ENCODE measurements at places on chromosomes 12 and 14.

DNA sequence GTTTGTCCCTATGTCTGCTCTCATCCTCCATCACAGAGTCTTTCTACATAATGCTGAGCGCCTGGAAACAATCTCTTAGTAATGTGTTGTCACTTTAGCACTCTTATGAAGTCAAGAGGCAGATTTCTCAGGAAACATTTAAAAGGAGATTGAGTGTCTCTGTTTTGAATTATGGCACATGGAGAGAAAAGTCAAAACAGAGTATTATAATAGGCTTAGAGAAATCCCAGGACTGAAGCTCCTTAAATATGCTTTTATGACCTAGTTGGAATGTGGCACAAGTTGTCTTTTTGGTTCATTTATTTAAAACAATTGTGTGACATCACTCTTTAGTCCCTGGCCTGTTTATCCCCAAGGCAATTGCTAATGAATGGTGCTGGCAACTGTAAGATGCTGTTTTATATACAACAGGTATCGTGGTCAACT is 117.8 kb upstream of the HIF1A start:
- DNase-seq = no peak

- peak; percentile 30 for DNase-seq
Measured at GRCh38 chr14:92105893-92106142, 564 bp downstream of the ATXN3 start.

DNA sequence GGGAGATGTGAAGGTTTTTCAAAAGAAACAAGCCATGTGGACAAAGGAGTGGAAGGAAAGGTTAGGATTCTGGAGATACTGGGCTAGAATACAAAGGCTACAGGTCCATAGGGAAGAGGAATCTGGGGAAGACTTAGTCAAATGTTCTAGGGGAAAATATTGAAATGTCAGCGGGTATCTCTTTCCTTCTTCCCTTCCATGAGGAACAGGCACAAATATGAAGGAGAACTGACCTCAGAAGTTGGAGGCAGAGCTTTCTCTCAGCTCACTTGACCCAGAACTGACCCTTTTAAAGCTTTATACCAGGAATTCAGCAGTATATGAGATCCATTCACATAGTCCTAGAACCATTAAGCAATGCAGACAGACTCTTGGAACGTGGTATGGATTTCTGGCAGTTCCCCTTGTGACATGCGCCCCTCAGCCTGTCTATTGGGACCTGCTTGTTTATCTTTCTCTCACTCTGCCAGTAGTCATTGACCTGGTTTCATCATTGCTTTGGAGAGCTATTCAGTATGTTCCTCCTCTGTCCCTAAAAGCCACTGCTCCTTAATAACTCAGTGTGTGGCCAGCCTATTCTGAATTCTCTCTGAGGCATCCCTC is 43.0 kb upstream of the GSG1 start:
- no peak for DNase-seq

DNA sequence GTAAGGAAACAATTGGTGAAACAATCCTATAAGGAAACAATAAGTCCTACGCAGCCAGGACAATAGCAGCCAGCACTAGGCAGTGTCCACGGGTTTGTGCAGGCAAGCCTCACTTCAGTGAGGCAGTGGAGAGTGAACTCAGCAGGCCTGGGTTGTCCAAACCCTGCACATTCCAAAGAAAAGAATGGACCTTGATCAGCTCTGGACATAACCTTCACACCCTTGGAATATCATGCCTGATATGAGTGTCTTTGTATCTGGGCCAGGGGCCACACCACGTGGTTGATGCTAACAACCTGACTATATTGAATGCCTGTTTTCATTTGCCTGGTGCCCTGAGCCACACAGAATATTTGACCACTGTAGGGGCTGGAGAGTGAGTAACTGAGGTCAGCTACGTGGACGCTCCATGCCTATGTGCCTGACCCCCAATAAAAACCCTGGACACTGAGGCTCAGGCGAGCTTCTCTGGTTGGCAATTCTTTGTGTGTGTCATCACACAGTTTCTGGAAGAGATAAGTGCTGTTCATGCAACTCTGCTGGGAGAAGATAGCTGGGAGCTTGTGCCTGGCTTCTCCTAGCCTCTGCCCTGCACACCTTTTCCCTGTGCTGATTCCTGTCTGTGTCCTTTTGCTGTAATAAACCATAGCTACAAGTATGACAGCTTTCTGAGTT is 81.4 kb upstream of the NCOR2 start:
- no peak for DNase-seq

DNA sequence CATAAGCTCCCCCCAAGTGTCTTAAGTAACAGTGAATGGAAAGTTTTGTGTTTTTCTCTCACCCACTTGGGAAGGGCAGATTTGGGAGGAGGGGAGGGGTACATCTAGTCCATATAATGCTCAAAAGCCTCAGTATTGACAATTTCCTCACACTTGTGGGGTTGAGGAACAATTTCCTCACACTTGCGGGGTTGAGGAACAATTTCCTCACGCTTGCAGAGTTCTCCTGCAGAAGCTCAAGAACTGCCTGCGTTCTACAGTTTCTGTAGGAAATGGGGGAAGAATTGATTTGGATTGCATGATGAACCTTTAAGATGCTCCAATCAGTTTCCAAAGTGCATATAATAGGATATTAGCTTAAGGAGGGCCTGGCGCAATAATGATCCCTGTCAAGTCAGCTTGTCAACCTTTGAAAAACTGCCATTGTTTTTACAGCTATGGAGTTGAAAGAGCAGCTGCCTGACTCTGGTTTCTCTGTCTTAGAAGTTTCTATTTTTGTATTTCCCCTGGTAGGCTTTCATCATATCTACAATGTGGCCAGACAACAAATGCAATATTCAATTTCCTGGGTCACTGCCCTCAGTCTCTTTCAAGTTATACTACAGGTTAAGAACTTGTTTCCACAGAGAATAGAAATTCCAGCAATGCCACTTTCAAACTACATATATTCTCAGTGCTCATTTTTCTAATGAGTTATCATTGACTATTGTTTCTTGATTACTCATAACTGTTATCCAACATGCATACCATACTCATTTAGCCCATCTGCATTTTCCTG is 66.5 kb downstream of the PLEKHG7 start:
- DNase-seq = no peak

DNA sequence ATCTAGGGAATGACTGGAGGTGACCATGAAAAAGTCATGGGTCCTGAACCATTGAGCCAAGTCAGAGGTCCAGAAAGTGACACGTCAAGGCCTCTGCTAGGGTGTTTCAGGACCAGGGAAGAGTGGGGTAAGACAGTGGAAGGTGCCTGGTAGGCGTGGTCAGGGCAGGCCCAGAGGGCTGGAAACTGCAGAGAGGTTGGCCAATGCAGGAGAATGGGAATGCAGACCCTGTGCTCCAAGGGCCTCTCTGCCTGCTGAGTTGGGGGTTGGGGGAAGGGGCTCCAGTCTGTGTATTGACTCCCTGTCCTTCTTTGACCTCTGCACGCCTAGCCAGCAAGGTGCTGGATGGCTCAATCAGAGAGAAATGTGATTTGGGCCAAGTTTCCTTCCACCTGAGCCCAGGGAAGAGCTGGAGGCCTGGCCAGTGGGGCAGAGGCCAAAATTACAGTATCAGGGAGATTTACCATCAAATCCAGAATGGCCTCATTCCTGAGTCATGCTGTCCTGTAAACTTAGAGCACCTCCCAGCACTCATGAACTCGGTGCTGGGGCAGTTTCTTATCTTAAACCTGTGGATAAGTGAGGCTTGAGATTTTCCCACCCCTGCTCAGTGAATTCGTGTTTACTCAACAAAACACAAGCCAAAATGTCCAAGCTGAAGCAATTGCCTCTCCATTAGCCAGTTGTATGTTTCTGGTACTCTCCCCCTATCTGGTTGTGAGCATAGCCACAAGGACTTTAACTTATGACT is 24.4 kb downstream of the IRF2BPL start:
- no peak for DNase-seq

GRCh38 chr12:96902076-96902475 is 5.0 kb upstream of the NEDD1 start:
- no peak for DNase-seq

DNA sequence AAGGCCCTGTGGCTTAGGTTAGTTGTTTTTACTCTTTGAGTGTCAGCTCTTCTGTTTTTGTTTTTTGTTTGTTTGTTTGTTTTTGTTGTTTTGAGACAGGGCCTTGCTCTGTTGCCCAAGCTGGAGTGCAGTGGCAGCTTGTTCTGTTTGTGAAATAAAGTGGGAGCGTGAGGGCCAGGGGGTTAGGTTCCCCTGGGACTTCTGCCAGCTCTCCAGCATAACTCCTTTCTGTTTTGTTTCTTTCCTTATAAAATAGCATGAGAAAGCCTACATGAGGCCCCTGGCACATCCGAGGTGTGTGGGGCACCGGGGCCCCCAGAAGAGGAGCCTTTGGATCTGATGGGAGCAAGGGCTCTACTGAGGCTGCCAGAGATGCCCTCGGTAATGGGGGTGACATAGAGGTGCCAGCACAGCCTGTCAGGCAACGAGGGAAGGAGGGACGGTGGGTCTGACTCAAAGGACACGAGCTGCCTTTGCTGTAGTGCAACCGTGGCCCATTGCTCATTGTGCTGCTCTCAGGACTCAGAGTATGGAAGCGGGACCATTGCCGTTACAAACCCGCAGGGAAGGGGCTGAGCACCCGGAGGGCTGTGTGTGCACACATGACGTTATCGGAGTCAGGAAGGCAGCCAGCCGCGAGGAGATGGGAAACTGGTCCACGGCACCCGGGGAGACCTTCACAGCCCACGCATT is 9.1 kb upstream of the SERPINA11 start:
- no peak for DNase-seq

DNA sequence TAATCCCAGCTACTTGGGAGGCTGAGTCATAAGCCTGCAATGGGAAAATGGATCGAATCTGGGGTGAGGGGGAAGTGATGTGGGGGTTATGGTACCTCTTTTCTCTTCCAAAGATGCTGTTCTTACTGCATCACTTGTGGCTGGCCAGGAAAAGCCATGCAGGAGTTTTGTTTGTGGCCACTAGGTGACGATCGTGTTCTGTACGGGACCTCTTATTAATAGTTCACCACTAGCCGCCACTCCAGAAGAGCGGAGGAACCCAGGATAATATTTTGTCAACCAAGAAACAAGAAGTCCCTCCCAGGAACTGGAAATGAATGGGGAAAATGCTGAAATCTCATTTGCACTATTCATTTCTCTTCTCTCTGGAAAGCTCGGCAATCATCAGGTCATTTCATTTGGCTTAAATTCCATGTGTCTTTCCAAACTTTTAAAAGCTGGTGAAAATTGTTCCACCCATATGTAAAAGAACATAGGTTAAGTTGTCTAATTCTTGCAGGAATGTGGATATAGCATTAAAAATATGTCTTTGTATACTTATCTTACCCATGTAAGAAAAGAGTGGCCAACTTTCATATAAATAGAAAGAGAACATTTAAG is 8.9 kb downstream of the GPR65 start:
- peak; percentile 53 for DNase-seq

GRCh38 chr12:13097491-13098011 is 5.9 kb downstream of the GSG1 start:
- no peak for DNase-seq

- DNase-seq = no peak
Measured at GRCh38 chr14:50812856-50813543, 18.0 kb downstream of the NIN start.

- peak; percentile 85 for DNase-seq
Measured at GRCh38 chr12:913919-914698, 35.4 kb downstream of the RAD52 start.

GRCh38 chr12:104455578-104456416 is 951 bp upstream of the CHST11 start:
- DNase-seq = no peak
